T-helper 1 cell (primary cell): ENCODE measurements at places on chromosomes 12 and 14.

- DNase-seq = no peak
These were observed 26.1 kb upstream of the PLEKHG7 start for GRCh38 chr12:92676710-92677109.

DNA sequence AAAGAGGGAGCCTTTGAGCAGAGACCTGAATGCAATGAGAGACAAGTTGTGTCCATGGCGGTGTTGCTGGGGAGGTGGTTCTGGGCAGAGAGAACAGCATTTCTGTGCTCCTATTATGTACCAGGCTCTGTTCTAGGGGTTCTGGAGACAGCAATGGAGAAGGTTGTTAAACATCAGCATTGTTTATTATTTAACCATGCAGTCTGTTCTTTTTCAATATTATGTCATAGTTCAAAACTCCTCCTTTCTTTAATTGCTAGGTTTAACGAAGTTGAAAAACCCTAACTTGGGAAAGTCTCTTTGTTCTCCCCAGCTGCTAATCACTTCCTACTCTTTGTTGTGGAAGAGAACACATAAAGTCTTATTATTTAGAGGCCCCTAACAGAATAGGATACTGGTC, 279.3 kb downstream of the RAD51B start:
- DNase-seq = no peak

DNA sequence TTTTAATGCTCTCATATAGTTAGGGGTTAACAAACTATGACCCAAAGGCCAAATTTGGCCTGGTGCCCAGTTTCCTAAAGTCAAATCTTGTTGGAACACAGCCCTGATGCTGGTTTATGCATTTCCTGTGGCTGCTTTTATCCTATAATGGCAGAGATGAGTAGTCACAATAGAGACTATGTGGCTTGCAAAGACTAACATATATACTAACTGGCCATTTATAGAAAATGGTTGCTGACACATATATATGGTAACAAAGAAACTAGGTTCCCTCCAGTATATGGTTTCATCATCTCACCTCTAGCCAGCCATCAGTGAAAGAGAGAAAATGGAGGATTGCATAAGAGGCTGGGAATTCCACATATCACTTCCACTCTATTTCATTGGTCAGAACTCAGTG, 10.8 kb downstream of the NAV3 start:
- no peak for DNase-seq

DNA sequence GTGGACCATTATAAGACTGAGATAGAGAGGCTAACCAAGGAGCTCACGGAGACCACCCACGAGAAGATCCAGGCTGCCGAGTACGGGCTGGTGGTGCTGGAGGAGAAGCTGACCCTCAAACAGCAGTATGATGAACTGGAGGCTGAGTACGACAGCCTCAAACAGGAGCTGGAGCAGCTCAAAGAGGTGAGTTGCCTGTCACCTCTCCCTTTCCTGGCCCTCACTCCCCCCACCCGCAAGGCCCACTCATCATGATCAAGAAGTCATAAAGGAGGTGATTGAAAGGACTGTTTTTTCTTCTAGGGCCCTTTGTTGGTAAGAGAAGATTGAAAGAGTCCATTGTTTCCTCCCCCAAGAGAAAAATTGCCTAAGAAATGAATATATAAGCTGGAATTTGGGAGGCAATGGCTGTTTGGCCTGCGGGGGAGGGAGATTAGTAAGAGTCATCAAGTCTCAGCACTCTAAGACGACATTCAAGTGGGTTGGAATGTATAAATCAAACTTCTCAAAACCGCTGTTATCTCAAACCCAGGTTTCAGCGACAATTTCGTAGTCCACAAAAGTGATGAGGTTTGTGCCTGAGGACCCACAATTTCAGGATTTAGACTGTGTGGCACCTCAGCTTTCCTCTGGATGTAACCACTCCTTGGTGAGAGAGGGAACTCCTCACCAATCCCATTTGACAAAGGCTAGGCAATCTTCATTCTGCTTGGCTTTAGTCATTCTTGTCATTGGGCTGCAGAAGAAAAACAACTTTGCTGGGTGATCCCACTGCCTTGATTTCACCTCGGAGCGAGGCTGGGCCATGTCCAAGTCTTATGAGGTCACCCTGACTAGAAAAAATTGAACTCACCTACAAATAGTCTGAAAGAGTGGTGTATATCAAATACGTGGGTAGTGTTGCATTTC, 966 bp downstream of the BICD1 start:
- DNase-seq = no peak

DNA sequence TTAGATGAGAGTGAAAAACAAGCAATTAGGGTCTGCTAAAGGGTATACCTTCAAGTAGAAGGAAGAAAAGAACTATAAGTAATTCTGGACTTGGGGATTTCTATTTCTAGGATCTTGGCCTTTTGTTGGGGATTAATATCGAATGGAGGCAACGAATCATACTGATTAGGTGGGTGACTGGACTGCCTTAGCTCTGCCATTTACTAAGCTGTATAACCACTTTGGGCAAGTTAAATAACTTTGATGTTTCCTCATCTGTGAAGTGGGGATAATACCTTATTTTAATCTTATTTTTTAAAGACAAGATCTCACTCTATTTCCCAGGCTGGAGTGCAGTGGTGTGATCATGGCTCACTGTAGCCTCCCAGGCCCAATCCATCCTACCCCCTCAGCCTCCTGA, 6.6 kb downstream of the IKBIP start:
- no peak for DNase-seq

DNA sequence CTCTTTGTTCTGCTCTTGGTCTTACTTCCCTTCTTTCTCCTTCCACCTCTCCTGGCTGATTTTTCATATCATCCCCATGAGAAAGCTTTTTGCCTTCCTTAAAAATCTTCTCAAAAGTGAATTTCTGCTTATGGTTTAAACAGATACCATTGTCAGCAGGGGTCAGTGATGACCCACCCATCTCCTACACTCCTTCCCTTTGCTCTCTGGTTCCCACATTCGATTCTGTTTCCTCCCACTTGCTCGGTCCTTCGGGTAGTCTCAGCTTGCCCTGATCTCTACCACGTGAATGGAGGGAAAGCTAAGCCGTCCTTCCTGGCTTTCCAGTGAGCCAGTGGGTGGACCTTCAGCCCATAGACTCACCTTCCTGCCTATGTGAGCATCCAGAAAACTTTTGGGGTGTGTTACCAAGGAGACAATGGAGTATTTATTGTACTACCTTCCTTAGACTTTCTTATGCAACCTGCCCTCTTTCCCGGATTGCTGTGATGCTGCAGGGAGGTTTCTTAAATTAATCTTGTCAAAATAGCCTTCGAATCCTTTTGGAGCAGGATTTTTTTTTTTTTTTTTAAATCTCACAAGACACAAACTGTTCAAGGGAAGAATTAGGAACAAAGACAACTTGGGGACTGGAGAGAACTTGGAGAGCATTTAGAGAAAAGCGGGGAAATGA, 306.3 kb downstream of the CACNA1C start:
- DNase-seq = no peak

- no peak for DNase-seq
These were observed 422.6 kb downstream of the DPF3 start for GRCh38 chr14:72471346-72471745.

GRCh38 chr14:35399083-35399937, 5.2 kb downstream of the NFKBIA start:
- no peak for DNase-seq

DNA sequence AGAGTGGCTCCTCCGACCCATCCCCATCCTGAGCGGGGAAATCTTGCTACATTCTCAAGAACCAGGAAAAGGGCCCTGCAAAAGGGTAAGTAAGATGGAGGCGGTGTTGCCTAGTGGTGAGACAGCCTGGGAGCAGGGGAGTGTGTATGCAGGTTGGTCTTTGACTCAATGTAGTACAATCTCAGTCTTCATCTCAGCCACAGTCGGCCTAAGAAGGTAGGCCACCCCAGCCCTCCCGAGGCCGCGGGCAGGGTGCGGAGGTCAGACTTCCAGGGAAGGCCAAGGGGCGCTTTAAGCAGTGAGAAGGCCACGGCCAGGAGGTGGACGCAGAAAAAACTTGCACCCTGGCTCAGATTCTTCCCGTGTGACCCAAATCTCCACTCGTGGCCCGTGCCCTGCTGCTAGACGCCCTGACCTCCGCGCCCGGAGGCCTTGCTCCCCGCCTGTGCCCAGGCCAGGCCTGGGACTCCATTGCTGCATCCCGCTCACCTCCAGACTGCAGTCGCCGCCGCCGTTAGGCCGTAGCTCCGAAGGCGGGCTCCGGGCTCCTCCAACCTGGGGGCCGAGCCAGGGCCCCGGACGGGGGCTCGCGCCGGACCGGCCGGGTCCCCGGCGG, 435 bp downstream of the FOXM1 start:
- peak; percentile 56 for DNase-seq

GRCh38 chr12:122835750-122836026, 431 bp downstream of the HIP1R start:
- DNase-seq = no peak

DNA sequence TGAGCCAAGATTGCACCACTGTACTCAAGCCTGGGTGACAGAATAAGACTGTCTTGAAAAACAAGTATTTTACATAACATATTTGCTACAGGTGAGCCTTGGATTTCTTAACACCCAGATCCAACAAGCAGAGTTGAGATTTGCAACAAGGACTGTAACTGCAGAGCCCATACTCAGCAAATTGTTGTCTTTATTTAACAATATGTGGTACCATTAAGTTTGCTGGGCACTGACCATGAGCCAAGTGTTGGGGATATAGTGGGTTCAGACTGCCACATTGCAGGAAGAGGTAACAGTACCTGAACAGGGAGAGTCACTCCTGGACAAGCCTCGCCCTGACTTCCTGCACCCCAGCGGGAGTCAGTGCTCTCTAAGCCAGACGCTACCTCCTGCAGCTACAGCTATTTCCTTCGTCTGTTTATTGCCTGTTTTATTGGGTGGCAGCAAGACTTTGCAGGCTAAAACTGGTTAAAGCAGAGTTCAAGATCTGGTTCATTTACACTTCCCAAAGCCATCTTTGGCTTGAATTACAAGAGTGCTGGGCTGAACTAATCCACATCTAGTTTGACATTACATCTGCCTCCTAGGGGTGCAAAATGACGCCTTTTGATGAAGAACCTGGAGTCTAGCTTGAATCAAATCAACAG, 12.5 kb downstream of the AHSA1 start:
- DNase-seq = no peak

DNA sequence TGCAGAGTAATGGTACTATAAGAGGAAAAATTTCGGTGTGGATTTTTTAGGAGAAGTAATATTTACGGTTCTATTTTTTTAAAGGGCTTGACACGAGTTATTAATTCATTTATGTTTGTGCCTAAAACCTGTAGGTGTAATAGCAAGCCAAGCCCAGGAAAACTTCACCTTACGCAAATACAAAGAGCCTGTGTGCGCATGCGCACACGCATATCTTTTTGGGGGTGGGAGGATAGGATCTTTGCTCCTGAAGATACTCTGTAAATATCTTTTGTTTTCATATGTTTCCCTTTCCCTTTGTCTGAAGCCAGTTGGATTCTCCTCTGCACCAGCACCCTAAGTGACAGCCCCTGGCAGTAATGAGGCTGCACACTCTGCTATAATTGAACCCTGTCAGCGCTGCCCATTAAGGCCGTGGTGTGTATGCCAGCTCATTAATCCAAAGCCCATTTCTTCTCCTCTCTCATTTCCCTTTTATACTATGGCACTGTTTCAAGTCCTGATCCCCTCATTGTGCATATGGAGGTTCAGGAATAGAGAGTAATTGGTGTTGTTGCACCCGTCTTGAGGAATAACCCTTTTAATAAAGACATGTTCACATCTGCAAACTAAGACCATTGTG, 327.2 kb upstream of the E2F7 start:
- DNase-seq = no peak

- no peak for DNase-seq
These were observed 23.0 kb upstream of the EIF2B2 start for GRCh38 chr14:74979442-74980397.

DNA sequence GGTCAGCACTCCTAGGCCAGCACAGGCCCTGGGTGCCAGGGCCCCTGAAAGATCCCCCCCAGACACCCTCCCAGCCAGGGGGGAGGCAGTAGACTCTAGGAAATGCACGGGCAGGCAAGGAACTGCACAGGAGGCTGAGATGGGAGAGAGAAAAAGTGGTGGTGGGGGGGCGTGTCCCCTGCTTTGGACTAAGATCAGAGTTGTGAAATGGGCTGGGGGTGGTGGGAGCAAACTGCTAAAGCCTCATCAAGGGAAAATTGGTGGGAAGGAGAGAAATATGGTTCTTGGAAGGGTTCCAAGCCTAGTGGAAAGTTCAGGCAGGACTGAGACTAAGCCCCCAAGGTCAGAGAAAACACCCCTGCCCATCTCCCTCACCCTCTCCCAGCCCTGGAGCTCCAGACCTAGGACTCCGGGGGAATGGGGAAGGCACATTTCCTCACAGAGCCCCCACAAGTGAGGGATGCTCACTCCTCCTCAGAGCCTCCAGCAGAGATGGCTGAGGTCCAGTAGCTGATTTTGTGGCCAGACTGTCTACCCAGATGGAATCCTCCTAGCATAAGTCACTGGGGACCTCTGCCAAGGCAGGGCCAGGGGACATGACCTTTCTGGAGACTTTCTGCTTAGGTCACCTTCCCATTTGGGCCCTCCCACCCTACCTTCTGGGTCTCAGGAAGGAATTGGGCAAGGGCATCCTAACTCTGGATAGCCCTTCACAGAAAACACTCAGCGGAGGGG, 29.8 kb downstream of the FIGNL2 start:
- no peak for DNase-seq

- DNase-seq = no peak
These were observed 64.0 kb upstream of the WSCD2 start for GRCh38 chr12:108065069-108065468.

GRCh38 chr12:2118481-2119255, 65.9 kb downstream of the CACNA1C start:
- no peak for DNase-seq
